Aorta (tissue), 5 donors: ENCODE measurements at places on chromosomes 12 and 14. TPM values are rescaled to one million over a fixed set of nuclear protein-coding genes. Genes with fewer than 3 reads are reported as not detected.

DNA sequence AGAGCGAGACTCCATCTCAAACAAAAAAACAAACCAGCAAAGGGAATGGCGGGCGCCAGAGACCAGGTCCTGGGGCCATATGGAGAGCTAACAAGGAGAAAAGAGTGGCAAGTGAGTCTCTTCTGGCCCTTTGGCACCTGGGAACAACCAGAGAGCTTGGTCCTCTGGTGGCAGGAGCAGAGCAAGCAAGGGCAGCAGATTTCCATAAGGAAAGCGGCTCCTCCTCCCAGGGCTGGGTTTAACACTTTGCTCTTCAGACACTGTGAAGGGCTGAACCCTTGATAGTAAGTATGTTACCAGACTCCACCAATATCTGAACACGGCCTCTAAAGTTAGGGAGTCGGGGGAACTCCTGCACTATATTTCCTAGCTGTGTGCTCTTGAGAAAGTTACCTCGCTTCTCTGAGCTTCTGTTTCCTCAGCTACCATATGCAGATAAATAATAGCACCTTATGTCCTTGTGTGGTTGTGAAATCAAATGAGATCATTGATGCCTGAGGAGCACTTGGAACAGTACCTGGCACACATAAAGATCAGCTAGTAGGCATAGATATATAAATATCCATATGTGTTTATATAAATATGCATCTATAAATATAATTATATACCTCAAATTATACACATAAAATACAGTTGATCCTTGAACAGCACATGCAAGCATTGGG is 33.4 kb upstream of the PLEKHG6 start:
- no peak for DNase-seq

DNA sequence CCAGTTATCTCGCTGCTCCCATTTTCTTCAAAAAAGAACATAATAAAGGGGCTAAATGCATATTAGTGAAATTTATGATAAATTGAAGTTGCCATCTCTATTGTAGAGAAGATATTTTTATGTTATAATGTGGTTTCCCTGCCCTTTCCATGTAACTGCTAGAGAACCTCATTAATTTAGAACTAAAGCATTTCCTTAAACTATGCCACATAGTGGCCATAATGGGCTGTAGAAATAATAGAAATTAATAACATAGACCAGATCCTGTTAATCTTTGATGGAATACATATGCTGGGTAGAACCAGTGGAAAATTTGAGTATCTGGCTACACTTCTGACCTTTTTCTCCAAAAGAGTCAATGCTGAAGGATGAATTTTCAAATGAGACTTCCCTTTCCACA is 376.7 kb downstream of the PDZRN4 start:
- no peak for DNase-seq

DNA sequence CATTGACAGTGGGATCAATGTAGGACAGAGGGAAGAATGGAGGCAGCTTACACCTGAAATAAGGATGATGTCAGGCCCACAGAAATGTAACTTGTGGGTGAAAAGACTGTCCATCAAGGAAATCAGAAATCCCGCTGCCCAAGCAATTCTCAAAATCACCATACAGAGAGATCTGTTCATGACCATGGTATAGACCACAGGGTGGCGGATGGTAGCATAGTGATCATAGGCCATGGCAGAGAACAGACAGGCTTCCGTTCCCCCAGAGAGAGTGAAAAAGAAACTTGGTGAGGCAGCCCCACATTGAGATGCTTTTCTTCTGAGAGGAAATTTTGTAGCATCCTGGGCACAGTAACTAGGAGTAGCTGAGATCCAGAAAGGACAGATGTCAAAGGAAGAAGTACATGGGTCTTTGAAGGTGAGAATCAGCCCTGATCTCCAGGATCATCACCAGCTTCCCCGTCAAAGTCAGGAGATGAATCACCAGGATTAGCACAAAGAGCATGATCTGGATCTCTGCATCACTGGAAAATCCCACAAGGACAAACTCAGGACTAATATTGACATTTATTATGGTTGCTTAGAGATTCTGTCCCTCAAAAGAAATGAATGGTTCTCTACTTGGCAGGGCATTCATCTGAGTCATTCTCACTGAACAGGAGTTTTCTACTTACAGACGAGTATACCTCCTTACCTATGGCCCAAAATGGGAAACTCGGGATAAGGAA is 5.5 kb upstream of the ZNF641 start:
- no peak for DNase-seq

DNA sequence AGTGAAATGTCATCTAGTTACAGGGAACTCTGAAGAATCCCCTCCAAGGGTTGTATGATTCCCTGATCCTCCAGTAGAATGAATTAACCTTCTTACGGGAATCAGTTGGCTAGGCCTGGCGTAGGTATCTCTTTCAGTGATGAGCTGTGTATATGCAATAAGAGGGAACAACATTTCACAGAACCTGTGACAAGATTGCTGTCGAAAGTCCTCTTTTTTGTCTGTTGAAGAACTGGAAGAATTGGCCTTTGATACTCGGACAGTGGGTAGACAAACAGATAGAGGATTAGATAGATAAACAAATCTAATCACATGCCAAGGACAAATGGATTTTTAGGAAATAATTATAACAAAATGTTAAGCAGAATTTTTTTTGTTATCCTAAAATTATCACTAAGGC is 184.6 kb downstream of the MDGA2 start:
- DNase-seq = no peak

DNA sequence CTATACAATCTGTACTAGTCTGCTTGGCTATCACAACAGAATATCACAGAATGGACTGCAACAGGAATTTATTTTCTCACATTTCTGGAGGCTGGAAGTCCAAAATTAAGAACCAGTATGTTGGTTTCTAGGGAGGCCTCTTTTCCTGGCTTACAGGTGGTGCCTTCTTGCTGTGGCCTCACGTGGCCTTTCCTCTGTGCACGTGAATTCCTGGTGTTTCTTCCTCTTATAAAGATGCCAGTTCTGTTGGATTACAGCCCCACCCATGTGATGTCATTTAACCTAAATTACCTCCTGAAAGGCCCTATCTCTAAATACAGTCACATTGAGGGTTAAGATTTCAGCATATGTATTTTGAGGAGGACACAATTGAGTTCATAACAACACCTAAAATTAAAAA is 32.1 kb upstream of the C2CD5 start:
- DNase-seq = no peak

GRCh38 chr14:100988411-100988900 is 84.9 kb upstream of the RTL1 start:
- DNase-seq = no peak

GRCh38 chr14:54329082-54329695 is 67.6 kb upstream of the CDKN3 start:
- no peak for DNase-seq

DNA sequence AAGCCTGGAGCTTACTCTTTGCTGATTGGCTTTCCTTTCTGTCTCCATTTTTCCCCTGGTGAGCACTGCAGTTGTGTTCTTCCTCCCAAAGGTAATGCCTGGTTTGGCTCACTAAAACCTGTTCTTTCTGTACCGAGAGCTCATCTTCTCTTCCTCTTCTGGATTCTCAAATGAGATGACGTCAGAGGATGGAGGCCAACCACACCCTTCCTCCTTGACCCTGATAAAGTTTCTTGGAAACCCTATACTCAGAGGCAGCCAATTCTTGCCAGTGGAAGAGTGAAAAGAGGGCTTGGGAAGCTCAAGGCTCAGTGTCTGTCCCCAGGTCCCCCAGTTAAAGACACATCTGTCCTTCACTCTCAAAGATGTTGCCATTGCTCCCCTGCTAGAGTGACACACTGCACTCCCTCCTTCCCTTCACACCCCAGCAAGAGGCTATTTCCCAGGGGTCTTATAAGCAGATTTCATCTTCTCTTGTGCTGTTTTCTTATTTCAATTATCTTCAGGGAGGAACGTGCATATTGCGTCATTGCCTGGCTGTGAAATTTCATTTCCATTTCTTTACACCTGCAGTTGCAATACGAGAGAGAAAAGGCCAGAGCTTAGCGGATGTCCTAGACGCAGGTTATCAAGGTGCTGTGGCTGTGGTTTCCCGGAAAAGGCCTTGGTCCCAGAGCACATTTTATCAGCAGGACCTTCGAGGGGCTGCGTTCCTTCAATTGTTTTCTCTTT is 27.3 kb downstream of the NTF3 start:
- DNase-seq = no peak

DNA sequence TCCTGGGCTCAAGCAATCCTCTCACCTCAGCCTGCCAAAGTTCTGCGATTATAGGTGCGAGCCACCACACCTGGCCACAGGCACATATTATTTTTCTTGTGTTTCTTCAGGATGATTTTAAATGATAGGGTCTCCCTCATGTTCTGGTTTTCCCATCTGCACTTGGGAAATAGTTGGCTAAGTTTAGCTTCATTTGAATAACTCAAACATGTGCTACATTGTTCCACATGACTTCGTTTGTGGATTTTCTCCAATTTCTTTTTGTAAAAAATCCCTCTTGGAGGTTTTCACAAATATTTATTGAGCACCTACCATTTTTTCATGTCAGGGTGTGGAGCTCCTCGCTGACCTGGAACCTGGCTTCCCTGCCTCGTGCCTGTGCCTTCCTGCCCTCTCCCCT is 55.2 kb upstream of the GNPNAT1 start:
- DNase-seq = no peak

DNA sequence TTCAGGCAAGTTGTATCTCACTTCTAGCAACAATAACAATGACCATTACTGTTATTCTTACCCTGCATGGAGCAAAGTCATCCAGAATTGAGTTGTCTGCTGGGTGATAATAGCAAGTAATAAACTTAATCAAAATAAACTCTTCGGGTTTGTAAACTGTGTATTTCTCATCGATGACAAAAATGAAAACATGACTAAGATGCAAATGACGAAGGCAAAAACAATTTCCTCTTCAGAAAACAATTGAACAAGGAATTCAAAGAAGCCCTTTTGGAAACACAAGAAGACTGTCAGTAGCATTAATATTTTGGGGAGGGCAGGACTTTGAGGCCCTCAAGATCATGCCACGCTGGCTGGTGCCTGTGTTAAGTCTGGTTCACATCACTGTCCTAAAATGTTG is 232.0 kb downstream of the BTG1 start:
- no peak for DNase-seq

DNA sequence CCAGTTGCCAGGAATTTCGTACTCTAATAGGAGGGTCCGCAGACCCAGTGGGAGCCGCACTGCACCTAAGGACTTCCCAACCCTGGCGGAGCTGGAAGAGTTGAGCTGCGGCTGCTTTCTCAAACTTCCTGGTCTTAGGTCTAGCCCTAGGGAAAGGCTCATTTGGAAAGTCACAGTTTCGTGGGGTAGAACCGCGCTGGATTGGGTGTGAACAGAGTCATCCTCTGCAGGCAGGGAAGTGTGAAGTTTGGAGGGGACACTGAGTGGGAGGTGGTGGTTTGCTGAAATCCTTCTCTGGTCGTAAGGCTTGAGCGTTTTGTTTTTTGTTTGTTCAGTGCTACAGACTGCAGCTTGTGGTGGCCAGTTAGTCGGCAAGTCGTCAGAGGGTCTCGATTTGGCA is 18.8 kb downstream of the PRKAB1 start:
- DNase-seq = no peak

DNA sequence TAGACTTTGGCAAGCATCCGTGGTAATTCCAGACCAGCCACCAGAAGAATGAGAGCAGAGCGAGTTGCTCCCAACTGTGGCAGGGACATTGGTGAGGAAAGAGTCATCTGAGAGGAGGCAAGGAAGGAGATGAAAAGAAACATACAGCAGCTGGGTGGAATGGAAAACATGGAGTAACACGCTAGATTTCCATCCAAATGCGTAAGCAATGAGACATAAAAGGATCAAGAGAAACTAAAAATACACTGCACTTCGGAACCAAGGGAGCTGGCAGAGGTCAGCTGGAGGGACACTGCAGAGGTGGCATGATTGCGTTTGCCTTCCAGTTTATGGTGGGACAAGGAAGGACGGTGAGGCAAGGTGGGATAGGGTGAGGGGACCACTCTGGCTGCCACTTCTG is 82.9 kb downstream of the DDX51 start:
- no peak for DNase-seq

DNA sequence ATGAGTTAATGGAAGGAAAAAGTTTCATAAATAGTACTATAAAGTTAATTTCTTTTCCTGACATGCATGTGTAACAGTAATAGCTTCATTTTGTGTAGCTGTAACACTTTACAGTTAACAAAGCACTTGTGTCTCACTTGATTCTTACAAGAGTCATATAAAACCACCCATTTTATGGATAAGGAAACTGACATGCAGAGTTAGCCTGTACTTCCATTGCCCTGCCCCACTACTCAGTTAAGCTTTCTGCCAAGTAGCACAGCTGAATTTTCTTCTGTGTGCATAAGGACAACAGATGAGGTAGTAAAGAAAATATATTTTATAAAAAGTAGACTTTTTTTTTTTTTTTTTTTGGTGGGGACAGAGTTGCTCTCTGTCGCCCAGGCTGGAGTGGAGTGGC is 32.2 kb downstream of the ANO6 start:
- no peak for DNase-seq

- DNase-seq = peak; percentile 84
Observed at GRCh38 chr12:111438481-111438880, 32.8 kb downstream of the SH2B3 start.

DNA sequence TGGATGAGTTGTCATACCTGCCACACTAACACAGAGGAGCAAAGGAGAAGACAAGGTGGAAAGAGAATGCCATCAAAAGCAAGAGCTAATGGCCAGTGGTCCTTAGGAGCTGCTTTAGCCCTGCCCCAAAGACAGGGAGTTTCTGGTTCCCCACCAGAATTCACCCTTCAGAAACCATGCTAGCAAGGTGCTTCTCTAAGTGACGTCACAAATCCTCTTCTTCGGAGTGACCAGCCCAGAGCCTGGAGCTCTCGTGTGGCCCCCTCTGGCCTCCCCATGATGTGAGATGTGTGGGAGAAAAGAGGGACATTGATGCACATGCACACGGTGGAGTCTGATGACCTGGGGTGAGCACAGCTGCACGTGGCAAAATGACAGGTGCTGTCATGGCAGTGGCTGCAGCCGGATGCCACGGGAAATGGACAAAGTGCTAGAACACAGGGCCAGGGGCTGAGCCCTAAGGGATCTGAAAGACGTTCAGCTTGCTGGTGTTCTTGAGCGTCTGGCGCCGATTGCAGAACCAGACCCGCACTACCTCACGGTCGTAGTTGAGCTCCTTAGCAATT is 16.9 kb upstream of the TFCP2 start:
- DNase-seq = peak; percentile 44

DNA sequence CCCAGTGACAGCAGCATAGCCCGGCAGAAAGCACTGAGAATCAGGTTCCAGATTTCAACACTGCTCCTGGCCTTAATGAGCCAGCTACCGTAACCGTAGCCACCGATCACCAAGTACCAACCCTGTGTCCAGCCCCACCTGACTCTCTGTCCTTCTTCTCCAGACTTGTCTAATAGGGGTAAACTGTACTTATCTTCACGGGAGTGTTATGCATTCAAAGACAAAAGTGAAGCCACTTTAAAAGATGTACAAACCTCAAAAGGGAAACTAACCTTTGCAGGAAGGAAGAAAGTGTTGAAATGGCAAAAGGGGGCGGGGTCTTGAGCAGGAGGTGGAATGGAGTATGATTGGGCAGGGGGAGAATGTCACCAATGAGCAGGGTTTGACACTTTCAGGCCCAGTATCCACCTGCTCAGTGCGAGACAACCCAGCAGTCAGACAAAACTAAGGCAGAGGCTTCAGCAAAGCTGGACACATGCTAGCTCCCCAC is 226.1 kb downstream of the CHST11 start:
- DNase-seq = no peak

The SLC8A3 gene
- total RNA-seq = 0.45 TPM
